Tibial nerve (tissue), 4 donors: ENCODE measurements at places on chromosomes 12 and 14. TPM values are rescaled to one million over a fixed set of nuclear protein-coding genes. Genes with fewer than 3 reads are reported as not detected.
A peak's percentile ranks its signal among the peaks of the same experiment; 100 is the strongest.

SLC39A5 gene
- total RNA-seq: 1.5 TPM

EFS gene
- total RNA-seq: 31.8 TPM

SLC2A13 gene
- 20.5 TPM for total RNA-seq

DNA sequence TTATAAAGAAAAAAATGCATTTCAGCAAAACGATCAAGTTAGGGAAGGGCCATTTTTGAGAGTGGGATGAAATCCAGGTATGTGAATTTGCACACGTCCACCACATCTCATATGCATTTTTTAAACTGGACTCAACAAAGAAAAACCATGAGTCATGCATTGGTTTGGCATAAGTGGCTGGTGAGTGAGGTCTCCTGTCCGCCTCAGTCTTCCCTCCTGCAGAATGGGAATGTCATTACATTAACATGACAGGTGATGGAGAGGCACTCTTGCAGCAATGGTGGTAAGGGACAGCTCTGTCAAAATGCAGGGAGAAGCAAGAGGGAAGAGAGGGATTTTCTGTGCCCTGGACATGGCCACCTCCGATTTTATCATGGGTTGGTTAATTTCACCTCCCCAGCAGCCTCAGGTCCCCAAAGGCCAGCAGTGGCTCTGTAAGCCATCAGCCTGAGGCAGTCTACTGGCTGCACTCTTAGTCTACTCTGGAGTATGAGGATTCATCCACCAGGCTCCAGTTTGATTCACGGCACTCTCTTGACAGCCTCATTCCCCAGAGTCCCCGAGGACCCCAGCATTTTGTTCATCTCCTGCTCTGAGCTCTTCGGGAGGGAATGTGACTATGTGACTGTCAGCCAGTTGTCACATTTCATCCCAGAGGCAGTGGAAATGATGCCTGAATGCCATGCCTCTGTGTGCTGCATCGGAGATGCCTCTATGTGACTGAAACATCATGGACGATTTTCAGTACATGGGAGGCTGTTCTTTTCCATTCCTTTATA, 17.1 kb upstream of the PWP1 start:
- H3K27me3 ChIP-seq: no peaks in the 10 kb centered on the region
- no peaks in the 10 kb centered on the region for H3K4me1 ChIP-seq
- DNase-seq: no peak
- no peak overlapping the region for H3K27ac ChIP-seq

DNA sequence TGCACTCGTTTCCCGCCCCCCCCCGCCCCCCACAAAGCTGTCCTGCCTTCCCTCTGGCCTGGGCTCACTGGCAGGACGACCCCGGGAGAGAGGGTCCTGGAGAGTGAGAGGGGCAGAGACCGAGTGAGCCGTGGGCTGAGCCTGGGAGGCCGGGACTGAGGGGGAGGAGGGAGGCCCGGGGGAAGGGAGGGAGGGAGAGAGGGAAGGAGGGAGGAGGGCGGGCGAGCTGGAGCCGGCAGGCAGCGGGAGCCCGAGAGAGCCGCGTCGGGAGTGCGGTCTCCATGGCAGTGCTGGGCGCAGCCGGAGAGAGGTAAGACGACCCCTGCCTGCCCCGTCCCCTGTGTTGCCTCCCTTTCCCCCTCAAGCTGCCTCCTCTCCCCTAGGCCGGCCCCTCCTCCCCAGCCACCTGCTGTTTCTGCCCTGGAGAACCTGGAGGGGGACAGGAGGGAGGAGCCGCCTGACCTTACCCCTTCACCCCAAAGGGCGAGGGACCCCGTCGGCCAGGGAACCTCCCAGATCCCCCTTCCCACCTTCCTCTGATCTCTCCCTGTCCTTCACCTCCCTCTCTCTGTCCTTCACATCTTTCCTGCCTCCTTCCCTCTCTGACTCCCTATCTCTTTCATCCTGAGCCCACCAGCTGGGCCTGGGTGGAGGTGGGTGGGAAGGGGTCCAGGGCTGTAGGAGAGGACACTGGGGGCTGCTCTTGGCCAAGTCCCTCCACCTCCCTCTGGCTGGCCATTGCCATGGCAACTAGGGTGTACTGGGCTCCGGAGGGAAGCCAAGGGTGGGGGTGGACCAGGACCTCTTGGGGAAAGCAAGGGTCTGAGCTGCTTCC, at the start of gene GPR162:
GPR162 (plus strand) TSS at position 231 of the 835 bp plus-strand sequence. CDS start 2,078 bp downstream, outside the sequence.
- H3K27ac ChIP-seq: no peak within 1 kb of the TSS
- DNase-seq: no peak
- H3K27me3 ChIP-seq: no peaks in the 10 kb centered on the region
- H3K4me3 ChIP-seq: peak within 1 kb of the TSS; percentile 17

- no peaks in the 10 kb centered on the region for H3K27me3 ChIP-seq
- H3K4me3 ChIP-seq: no peak overlapping the region
- H3K4me1 ChIP-seq: peaks cover 17% of the 10 kb centered on the region
- no peaks in the 10 kb centered on the region for H3K36me3 ChIP-seq
- DNase-seq: no peak
Observed at GRCh38 chr12:123045678-123046077, 65.2 kb downstream of the ARL6IP4 start.

GRCh38 chr12:125169870-125170269, 104.6 kb downstream of the AACS start:
- H3K36me3 ChIP-seq: no peaks in the 10 kb centered on the region
- DNase-seq: no peak
- no peaks in the 10 kb centered on the region for H3K4me1 ChIP-seq
- no peaks in the 10 kb centered on the region for H3K27me3 ChIP-seq

DNA sequence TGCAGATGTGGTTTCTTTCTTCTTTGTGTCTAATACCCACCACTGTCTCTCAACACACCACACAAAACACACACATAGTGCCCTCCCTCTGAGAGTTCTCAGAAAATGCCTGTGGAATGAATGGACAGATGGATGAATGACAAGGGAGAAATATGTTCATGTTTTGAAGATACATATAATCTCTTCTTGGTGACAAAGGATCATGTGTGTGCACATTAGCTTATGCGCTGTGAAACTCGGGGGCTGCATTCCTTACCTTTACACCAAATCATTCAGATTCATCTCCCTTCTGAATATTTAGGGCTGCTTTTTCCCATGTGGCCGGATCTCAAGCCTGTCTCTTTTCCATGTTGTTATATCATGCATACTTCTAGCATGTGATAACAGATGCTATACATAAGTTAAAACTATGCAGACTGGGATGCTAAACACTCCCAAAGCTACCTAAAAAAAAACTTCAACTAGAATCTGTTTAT, 111.4 kb downstream of the EPS8 start:
- H3K27me3 ChIP-seq: no peaks in the 10 kb centered on the region
- no peak overlapping the region for H3K27ac ChIP-seq
- H3K4me1 ChIP-seq: no peaks in the 10 kb centered on the region
- H3K36me3 ChIP-seq: peaks cover 6% of the 10 kb centered on the region
- no peak for DNase-seq

DNA sequence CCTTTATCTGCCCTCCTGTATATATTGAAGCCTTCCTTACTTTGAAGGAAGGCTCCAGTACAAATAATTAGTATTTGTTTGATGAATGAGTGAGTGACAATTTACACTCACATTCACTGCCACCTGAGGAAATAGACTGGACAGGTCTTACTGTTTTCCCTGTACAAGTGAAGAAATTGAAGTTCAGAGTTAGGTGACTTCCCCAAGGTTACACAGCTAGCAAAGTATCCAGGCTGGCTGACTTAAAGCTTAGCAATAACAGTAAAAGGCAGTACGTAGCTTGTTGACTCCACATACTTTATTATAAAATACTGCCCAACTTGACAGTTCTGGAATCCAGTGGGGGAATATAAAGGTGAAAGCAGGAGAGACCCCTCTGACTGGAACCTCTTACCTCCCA, 2.6 kb upstream of the KRT18 start:
- no peak overlapping the region for H3K4me3 ChIP-seq
- DNase-seq: no peak
- H3K36me3 ChIP-seq: no peaks in the 10 kb centered on the region
- peaks cover 28% of the 10 kb centered on the region for H3K27me3 ChIP-seq

DNA sequence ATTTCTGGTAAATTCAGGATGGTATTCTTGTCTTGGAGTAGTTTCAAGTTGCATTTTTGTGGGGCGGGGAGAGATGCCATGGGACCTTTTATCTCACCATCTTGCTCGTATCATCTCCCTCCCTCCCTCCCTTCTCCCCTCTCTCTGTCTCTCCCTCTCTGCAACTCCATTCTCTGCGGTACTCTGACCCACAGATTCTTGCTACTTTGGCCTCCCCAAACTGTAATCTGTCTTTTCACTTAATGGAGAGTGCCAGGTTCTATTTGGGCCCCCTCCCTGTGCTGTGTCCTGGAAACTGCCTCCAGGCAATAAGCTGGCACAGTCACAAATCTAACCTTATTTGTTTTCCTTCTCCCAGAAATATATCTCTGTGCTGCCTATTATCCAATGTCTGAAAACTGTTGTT, 175.2 kb downstream of the PAWR start:
- H3K36me3 ChIP-seq: no peaks in the 10 kb centered on the region
- no peak overlapping the region for H3K4me3 ChIP-seq
- no peak overlapping the region for H3K27ac ChIP-seq
- no peak for DNase-seq
- H3K4me1 ChIP-seq: no peaks in the 10 kb centered on the region
- no peaks in the 10 kb centered on the region for H3K27me3 ChIP-seq

DNA sequence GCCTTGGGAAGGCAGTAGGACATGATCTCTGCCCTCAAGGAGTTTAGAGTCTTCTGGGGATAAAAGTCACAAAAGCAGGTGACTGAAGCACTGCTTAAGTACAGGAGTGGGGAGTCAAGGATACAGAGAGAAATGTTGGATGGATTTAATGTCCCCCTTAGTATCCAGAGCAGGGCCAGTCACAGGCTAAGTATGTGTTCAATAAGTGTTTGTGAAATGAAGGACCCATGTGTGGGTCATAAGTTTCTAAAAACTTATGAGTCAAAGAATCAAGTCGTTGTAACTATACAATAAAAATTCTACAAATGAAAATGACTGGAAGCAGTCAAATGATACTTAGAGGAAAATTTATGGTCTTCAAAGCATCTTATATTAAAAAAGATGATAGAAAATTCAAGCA, 25.1 kb downstream of the KRT80 start:
- no peaks in the 10 kb centered on the region for H3K36me3 ChIP-seq
- DNase-seq: no peak
- no peaks in the 10 kb centered on the region for H3K4me1 ChIP-seq
- no peak overlapping the region for H3K4me3 ChIP-seq

DNA sequence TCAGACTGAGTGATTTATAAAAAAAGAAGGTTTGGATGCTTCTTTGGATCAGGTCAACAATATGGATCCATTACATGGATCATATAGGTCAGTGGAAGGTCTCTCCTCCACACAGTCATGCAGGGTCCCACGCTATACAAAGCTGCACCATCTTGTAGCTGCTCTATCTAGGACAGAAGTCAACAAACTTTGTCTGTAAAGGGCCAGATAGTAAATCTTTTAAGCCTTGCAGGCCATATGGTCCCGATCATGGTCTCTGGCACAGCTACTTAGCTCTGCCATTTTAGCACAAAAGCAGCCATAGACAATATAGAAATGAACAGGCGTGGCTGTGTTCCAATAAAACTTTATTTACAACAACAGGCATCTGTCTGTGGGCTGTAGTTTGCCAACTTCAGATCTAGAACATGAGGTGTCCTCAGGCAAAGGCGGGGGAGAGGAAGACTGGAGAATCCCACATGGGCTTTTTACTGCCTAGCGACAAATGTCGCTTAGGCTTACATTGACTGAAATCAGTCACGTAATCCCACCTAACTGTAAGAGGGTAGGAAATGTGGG, 36.7 kb downstream of the TMEM233 start:
- H3K27ac ChIP-seq: no peak overlapping the region
- H3K27me3 ChIP-seq: no peaks in the 10 kb centered on the region
- no peaks in the 10 kb centered on the region for H3K36me3 ChIP-seq
- H3K4me3 ChIP-seq: no peak overlapping the region
- H3K4me1 ChIP-seq: no peaks in the 10 kb centered on the region

DNA sequence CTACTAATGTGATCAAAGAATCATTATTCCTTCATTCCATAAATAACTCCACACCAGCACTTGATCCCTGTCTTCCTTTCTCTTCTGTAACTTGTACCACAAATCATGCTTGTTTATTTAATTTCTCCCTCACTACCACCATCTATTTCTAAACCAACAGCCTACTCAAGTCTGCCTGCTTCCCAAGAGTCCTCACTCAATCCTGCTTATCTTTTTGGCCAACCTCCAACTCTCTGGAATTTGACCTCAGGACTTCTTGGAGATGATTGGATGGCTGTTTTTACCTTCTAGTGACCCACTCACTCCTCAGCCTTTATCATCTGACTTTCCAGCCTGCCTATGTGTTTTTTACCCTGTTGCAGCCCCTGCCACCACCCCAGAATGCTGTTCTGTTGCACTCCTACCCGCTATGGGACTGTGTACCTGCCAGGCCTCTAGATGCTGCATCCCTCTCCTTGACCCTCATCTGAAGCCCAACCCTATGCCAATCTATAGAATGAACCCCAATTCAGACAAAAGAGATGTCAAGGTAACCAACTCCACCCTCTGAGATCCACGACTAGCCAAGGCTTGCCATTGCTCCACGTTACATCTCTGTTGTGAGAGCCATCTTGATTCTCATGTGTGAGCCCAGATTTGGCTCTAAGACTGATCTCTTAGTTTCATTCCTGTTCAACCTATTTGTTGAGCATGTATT, 150.2 kb upstream of the PLEKHG7 start:
- H3K27me3 ChIP-seq: no peaks in the 10 kb centered on the region
- no peak overlapping the region for H3K27ac ChIP-seq

KRT8 gene
- total RNA-seq: 2.1 TPM

GRCh38 chr12:113940357-113941207, 25.5 kb downstream of the RBM19 start:
- H3K27me3 ChIP-seq: no peaks in the 10 kb centered on the region
- H3K4me3 ChIP-seq: no peak overlapping the region
- H3K36me3 ChIP-seq: peaks cover 100% of the 10 kb centered on the region
- no peak overlapping the region for H3K27ac ChIP-seq
- DNase-seq: no peak

- H3K27ac ChIP-seq: peak overlapping the region; percentile 96
- H3K27me3 ChIP-seq: no peaks in the 10 kb centered on the region
- no peak overlapping the region for H3K4me3 ChIP-seq
- H3K36me3 ChIP-seq: no peaks in the 10 kb centered on the region
- H3K4me1 ChIP-seq: no peaks in the 10 kb centered on the region
- DNase-seq: no peak
Observed at GRCh38 chr12:53346491-53346890, 10.3 kb upstream of the SP7 start.

DNA sequence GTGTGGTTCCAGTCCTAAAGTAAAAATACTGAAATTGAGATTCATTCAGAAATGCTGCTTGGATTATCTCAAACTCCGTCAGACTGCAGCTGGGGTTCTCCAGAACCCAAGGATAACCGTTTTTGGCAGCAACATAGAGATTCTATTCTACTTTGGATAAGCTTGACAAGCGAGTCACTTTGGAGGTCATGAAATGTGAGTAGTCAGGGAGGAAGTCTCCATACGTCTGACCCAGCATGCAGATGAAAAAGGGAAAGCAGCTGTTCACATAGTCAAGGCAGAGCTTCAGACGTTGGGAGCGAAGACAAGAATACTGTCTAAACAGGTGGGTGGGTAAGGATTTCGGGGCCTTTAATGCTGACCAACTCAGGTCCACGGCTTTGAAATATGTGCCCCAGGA, 14.9 kb upstream of the HSP90B1 start:
- no peaks in the 10 kb centered on the region for H3K36me3 ChIP-seq
- no peaks in the 10 kb centered on the region for H3K27me3 ChIP-seq
- no peak for DNase-seq
- H3K4me1 ChIP-seq: no peaks in the 10 kb centered on the region
